Kidney capillary endothelial cell (primary cell): ENCODE measurements at places on chromosomes 16 and 17.
A peak's percentile ranks its signal among the peaks of the same experiment; 100 is the strongest.

DNA sequence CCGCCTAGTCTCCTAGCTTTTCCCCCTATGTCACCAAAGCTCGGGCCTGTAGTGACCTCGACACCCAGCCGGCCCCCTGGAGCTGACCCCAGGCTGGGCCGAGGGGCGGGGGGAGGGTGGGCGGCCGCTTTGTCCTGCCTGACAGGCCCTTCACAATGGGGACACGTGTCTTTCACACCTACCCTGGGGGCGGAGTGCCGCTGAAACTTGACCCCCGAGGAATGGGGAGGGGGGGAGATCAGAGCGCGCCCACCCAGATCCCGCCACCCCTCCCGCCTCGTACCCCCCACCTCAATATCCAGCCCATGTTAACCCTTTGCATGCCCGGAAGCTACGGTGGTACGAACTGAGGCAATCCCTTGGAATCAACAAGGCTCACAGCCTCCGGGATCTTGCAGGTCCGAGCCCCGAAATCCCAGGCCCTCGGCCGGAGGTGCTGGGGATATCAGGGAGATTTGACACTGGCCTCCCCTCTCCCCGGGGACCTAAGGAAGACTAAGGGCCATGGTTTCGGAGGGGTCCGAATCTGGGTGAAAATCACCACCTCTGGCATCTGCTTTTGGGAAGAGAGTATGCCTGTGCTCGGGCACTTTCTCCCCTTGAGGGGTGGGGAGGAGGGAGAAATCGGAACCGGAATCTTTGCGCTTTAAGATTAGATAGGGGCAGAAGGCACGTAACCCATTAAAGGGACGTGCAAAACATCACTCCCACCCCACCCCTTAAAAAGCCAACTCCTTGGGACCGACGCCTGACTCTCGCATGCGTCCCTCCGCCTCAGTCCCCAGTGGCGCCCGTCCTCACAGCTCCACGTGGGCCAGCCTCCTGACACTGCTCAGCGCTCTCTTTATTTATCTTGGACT lies 2.6 kb downstream of the NOG start:
- DNase-seq = peak; percentile 44

GRCh38 chr17:65523853-65524664 lies 37.4 kb downstream of the AXIN2 start:
- no peak for DNase-seq

DNA sequence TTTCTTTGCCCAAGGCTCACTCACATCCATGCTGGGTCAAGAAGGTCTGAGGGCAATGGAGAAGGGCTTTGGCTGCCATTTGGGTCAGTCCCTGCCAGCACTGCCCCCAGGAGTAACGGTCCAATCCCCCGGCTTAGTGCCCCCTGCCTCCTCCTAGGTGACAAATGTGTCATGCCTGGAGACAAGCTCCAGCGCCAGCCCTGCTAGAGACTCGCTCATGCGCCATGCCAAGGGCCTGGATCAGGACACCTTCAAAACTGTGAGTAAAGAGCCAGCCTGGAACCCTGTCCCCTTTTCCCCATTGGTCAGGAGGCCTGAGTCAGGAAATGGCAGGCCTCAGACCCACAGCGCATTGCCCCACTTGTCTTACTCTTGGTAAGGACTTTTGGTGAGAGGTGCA lies 3.3 kb downstream of the CHCT1 start:
- DNase-seq = no peak

DNA sequence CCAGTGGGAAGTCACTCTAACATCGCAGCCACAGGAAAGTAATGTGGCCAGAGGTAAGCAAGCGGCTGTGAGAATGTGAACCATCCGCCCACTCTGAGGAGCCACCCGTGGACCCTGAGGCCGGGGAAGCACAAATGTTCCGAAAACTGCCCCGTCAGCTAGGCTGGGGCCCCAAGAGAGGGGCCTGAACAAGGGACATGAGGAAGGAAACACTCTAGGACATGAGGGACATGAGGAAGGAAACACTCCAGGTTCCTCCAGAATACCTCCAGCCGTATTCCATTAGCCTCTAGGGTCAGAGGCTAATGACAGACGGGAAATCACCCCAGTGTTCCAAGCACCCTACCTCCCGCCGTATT lies 317 bp downstream of the TEFM start:
- no peak for DNase-seq

DNA sequence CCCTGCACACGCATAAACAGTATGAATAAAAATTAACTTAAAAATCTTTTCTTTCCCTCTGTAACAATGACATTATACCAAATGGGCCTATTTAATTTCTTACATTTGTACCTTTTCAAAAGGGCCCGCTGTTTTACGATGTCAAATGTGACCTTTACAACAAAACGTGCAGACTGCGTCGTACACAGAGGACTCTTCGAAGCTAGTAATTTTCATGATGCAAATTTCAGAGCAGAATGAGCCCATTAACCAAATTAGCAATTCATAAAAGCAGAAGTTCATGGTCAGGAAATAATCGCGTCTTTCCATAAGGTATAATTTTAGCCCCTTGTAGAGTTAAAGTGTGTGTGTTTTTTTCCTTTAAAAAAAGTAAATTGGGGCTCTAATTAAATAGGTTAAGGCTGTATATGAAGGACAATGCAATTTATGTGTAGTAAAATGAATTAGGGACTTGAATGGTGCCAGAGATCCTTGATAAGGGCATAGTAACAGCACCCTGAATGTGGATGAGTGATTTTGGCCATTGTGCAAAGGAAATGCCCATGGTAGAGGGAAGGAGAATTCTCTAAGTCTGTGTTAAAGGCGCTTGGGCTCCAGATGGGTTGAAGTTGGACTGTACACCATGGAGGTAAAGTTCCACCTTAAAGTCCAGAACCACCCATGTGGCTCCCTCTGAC lies 546.4 kb upstream of the EEF2KMT start:
- DNase-seq = no peak

DNA sequence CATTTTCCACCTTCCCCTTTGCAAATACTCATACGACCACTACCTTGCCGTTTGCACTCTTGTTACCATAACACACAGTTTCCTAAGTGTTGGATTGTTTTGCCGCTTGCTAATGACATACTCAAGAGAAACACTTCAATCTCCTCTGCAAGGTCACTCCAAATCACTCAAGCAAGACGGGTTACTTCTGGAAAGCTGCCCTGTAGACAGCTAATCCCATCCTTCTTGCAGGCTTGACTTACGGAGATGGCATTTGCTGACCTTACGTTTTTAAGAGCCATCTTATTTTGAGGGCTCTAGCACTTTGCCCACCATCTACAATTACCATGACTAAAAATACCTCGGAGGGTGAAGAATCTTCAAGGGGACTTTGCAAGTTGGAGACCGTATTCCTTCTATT lies 46.2 kb downstream of the MYH3 start:
- no peak for DNase-seq

DNA sequence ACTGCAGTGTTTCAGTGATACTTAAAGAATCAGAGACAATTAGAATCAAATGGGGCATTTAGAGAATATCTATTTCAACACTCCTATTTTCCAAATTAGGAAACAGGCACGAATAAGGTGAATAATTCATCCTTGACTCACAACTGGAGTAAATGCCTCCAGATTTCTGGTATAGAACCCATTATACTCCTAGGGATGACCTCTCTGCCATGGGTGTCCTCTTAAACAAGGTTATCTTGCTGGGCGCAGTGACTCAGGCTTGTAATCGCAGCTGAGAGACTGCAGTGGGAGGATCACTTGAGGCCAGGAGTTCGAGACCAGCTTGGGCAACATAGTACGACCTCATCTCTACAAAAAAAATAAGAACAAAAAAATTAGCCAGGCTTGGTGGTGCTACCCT lies 139.8 kb upstream of the ELAC2 start:
- DNase-seq = no peak

DNA sequence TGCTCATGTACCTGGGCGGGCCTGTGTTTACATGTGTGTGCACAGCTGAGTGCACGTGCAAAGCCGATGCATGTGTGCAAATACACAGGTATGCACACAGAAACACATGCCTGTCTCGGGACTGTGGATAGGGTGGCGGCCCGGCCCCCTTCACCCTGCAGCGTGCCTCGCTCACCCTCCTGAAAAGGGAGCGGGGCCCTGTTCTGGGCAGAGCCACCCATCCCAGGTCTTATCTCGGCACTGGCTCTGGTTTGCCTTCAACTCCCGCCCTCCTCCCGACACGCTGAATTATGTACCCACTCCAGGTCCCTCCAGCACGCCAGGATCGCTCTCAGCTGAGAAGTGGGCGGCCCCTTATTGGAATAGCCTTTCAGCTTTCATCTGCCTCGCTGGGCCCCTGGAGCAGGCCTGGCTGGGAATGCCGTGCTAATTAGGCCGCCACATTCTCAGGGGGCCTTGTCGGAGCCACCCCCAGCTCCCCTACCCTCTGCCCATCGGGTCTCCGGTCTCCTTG lies 77.8 kb downstream of the RTN4RL1 start:
- no peak for DNase-seq

- DNase-seq = no peak
These were observed 139.8 kb downstream of the GSG1L start for GRCh38 chr16:27923751-27924150.

DNA sequence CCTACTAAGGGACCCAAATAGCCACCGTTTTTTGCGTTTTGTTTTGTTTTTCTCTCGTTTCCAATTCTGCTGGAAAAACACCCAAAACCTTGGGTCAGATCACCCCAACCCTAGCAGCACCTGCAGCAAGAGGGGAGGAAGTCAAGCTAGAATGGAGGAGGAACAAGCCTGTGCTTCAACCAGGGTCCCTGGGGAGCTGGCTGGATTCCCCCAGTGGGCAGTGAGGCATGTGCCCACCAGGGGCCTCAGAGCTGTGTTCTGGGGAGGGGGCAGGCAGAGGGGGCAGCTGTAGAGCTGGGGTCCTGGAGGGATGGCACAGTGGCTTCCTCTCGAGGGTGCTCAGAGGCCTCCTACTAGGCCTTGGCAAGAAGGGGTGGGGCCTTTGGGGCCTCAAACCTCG lies 6.5 kb downstream of the CD79B start:
- DNase-seq = no peak

- peak; percentile 47 for DNase-seq
These were observed 1.2 kb downstream of the GPR142 start for GRCh38 chr17:74368341-74369081.

DNA sequence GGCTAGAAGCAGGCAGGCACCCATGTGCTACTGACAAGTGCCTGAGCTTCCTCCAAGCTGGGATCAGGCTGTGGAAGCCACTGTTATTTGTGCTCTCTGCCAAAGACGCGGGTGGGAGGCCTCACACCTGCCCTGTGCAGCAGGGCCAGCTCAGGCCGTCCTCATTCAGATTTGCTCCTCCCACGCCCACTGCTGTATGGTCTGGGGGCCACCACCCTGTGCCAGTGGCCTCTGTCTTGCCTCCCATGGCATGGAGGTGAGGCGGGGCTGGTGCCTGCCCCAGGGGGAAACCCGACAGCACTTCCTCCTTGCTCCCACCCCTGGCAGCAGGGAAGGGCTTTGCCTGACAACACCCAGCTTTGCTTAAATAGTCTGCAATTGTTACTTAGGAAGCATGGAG lies 356.5 kb upstream of the CDH8 start:
- DNase-seq = no peak

DNA sequence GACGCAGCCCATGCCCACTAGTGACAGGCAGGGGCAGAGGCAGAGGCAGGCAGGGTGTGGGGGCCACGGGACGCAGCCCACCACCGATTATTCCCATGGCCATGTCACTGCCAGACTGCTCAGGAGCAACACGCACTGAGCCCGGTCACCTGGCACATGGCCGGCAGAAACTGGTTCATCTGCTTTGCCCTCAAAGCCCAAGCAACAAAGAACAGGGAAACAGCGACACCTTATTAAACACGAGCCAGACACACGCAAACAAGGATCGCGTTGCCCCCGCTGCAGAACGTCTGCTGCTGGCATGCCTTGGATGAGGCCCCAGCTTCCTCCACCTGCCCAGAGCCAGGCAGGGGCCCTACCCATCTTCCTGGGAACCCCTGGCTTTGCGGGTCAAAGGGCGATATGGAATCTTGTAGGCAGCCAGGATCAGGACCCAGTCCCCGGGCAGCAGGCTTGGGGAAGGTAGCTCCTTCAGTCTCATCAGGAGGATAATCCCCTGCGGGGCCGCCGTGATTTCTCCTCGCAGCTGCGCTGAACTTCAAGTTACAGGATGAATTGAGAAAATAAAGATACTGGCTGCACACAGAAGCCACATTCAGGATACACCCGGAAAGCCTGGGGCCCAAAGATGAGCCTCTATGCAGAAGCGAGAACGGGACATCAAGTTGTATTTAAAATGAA lies 4.8 kb downstream of the TBC1D16 start:
- DNase-seq = no peak

DNA sequence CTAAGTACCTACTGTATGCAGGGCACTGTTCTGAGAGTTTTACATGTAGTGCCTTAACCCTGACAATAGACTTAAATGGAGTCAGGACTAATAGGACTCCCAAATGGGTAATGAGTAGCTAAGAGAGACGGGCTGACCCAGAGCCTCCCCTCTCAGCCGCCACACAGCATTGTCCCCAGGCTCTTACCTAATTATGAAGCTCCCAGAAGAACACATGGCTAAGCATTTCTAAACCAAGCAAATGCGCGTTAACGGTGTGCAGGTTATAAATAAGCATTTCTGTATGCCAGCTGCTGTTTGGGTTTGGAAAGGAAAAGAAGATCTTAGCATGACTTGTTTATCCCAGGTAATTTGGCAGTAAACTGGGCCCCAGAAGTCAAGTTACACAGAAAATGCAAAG lies 14.3 kb downstream of the KATNIP start:
- DNase-seq = no peak

DNA sequence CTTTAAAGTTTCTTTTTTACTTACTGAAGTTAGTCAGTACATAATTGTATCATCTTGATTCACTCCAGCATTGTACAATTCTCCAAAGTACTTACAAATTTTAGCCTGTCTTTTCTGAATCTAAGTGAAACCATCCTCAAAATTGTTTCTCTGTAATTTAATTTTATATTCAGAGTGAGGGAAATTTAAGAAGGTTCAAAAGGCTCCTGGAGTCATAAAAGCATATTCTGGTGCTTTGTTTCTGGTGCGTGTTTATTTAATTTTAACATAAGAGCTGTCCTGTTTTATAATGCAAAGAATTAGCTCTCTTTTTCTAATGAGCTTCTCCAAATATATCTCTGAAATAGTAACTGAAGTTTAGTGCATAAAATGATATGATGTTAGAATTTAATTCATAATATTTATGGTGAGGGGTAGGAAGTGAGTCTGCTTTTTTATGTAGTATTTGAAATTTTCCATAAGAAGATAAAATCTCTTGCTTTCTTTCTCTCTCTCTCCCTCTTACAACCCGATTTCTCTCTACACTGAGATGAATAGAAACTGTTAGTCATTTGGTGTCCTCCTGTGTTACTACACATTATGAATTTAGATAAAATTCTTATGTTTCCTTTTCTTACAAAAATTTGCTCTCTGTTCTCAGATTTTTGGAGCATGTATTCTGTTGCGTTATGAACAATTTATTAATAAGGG lies 339.8 kb downstream of the BCAS3 start:
- no peak for DNase-seq

DNA sequence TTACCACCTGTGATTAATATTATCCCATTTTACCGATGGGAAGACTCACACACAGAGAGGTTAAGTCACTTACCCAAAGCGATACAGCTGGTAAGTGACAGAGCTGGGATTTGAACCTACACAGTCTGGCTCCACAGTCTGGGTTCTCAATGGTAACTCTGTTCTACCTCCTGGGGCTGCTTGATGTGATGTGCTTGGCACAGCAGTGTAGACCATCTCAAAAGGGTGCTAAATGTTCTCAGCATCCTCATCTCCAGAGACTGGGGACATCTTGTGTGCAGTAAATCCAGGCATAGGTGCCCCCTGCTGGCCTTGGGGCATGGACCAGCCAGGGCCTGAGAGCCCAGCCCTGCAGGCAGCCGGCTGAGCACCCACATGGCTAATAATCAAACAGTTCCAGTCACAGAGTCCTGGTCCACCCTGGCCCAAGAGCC lies 15.4 kb upstream of the KATNB1 start:
- peak; percentile 62 for DNase-seq
